ENCODE measurements at places on chromosomes 12 and 14. TPM values are rescaled to one million over a fixed set of nuclear protein-coding genes. Genes with fewer than 3 reads are reported as not detected.

Gene ALX1
- not detected for polyA plus RNA-seq

Gene JDP2
- 149 TPM for polyA plus RNA-seq

Gene ALG10
- 2.5 TPM for polyA plus RNA-seq

Gene KIF21A
- polyA plus RNA-seq, result 9.4 TPM

Gene SLC24A4
- 0.22 TPM for polyA plus RNA-seq

Gene HOTAIR
- not detected for polyA plus RNA-seq

Gene ZDHHC22
- 0.02 TPM for polyA plus RNA-seq

Gene WSB2
- polyA plus RNA-seq, result 21.1 TPM

Gene EML1
- polyA plus RNA-seq, result 5.2 TPM

Gene KRT79
- 6.1 TPM for polyA plus RNA-seq

Gene TEX22
- 0.18 TPM for polyA plus RNA-seq

Gene DYRK2
- polyA plus RNA-seq, result 3.7 TPM

Gene ZNF219
- 56.1 TPM for polyA plus RNA-seq

Gene RECQL
- 21.5 TPM for polyA plus RNA-seq

Gene METTL17
- 39.5 TPM for polyA plus RNA-seq

Gene HELB
- 1.0 TPM for polyA plus RNA-seq

Gene NRIP2
- 1.4 TPM for polyA plus RNA-seq

Data from adipose tissue (tissue), 3 donors.